Cerebellum (tissue), 4 donors: ENCODE measurements at places on chromosomes 16 and 17. TPM values are rescaled to one million over a fixed set of nuclear protein-coding genes. Genes with fewer than 3 reads are reported as not detected.

Gene OTOP3
- total RNA-seq = not detected

- DNase-seq = no peak
Measured at GRCh38 chr17:2011411-2012371, 13.4 kb downstream of the RTN4RL1 start.

GRCh38 chr16:8694795-8695728 is 20.6 kb downstream of the ABAT start:
- no peak for DNase-seq

- peak; percentile 3 for DNase-seq
Measured at GRCh38 chr17:64580384-64581315, 73.9 kb downstream of the CEP95 start.

- DNase-seq = no peak
Measured at GRCh38 chr17:1951920-1952319, 73.2 kb downstream of the RTN4RL1 start.

Gene OTOA
- total RNA-seq = 0.36 TPM

Gene MXRA7
- 56.8 TPM for total RNA-seq

- no peak for DNase-seq
Measured at GRCh38 chr17:16027708-16028584, 28.3 kb downstream of the TTC19 start.

DNA sequence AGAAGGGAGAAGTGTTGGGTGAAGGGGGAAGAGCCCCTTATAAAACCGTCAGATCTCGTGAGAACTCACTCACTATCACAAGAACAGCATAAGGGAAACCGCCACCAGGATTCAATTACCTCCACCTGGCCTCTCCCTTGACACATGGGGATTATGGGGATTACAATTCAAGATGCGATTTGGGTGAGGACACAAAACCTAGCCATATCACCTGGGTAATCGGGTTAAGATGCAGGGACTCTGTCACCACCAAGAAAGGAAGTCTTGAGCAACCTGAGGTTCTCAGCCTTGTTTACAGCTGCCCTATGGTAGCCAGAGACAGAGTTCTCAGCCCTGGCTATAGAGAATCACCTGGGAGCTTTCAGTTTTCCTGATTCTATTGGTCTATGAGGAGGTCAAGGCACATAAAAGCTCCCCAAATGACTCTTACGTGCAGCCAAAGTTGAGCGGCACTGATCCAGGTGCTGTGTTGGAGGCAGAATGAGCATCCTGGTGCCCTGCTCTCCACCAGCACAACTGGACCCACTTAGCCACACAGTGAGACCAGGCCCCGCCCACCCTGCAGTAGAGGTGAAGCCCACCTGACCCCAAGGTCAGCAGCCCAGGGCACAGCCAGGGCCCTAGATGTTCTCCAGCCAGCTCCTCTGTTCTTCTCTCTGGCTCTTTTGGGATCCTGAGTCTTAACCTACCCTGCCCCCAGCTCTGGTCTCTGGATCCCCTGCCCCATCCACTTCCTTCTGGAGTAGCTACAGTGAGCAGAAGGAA is 138.5 kb upstream of the CDH5 start:
- no peak for DNase-seq

Gene RPRML
- total RNA-seq = 0.54 TPM

GRCh38 chr16:69712914-69713581 is 13.3 kb downstream of the NQO1 start:
- no peak for DNase-seq

Gene MFSD6L
- 0.09 TPM for total RNA-seq

DNA sequence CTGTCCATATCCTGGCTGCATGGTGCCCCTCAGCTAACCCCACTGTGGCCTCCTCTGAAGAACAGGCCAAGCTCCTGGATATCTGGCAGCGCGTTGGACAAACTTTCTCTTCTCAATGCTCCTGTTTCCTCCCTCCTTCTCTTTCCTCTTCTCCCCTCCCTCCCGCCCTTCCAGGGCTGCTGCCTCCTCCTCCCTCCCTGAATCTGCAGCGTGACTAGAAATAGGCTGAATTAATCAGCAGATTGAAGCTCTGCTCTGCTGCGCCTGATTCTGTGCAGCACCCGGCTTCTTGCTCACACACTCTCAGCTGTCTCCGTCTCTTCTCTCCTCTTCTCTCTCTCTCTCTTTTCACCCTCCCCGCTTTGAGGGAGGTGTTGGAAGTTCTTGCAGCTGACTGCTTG is 19.8 kb downstream of the TMEM94 start:
- DNase-seq = no peak

- no peak for DNase-seq
Measured at GRCh38 chr17:83008526-83008925, 70.9 kb upstream of the METRNL start.

Gene CTRB2
- total RNA-seq = not detected

Gene CACNA1G
- total RNA-seq = 32.8 TPM

Gene PIPOX
- 6.4 TPM for total RNA-seq

- peak; percentile 15 for DNase-seq
Measured at GRCh38 chr16:19936441-19936840, 51.8 kb upstream of the GPRC5B start.

DNA sequence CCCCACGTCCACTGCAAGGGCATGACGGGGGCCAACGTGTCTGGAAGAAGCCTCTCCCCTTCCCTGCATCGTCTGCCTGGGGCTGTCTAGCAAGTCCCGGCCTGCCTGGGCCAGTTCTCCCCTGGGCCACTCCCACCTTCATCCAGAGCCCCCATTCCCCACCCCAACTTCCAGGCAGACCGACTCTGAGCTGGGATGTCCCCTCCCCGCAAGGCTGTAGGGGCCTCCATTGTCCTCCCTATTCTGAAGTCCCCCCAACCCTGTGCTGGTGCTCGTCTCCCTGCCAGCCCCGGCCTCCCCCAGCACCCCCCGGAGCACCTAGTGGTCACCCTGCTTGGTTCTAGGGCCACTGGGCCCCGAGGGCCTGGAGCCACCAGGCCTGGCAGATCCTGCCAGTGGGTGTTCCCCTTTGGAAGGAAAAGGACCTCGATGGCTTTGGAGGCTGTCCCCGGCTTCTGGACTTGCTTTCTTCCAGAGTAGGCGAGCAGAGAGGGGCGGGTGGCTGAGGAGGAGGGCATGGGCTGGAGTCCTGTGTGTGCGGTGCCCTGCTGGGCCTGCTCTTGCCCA is 4.8 kb downstream of the GLIS2 start:
- no peak for DNase-seq

Gene ATF7IP2
- total RNA-seq = 14.6 TPM

Gene SRCAP
- total RNA-seq = 33.2 TPM

Gene B3GNT9
- total RNA-seq = 1.7 TPM

DNA sequence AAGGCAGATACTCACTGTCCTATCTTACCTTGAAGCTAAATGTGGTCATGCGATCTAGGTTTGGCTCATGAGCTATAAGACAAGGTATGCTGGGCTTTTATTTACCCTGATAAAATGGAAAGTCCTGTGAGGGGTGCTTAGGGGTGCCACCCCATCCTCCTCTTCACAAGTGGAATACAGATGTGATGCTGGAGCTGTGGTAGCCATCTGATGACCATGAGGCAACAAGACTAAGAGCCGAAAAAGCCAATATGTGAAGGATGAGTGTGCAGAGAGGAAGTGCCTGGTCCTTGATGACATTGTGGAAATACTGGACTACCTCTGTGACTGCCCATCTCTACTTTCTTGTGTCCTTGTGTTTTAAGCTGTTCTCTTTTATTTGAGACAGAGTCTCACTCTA is 58.1 kb upstream of the TMC5 start:
- DNase-seq = no peak

GRCh38 chr17:16371742-16372141 is 9.1 kb upstream of the UBB start:
- DNase-seq = no peak

Gene CCR7
- total RNA-seq = not detected

Gene LITAFD
- not detected for total RNA-seq
